ENCODE measurements at places on chromosomes 13 and 19.

GRCh38 chr13:78732445-78733017 is 73.6 kb upstream of the OBI1 start:
- no peak overlapping the region for H3K27ac ChIP-seq
- DNase-seq: no peak
- H3K4me3 ChIP-seq: no peak overlapping the region
- H3K27me3 ChIP-seq: no peaks in the 10 kb centered on the region

- no peaks in the 10 kb centered on the region for H3K36me3 ChIP-seq
- no peak overlapping the region for H3K27ac ChIP-seq
- no peaks in the 10 kb centered on the region for H3K4me1 ChIP-seq
- DNase-seq: no peak
Measured at GRCh38 chr13:77479326-77479725, 56.2 kb upstream of the SCEL start.

GRCh38 chr19:29668746-29669609 is 3.7 kb downstream of the PLEKHF1 start:
- no peaks in the 10 kb centered on the region for H3K27me3 ChIP-seq
- peak overlapping the region; percentile 91 for H3K27ac ChIP-seq
- H3K4me3 ChIP-seq: no peak overlapping the region
- H3K36me3 ChIP-seq: peaks cover 1% of the 10 kb centered on the region

DNA sequence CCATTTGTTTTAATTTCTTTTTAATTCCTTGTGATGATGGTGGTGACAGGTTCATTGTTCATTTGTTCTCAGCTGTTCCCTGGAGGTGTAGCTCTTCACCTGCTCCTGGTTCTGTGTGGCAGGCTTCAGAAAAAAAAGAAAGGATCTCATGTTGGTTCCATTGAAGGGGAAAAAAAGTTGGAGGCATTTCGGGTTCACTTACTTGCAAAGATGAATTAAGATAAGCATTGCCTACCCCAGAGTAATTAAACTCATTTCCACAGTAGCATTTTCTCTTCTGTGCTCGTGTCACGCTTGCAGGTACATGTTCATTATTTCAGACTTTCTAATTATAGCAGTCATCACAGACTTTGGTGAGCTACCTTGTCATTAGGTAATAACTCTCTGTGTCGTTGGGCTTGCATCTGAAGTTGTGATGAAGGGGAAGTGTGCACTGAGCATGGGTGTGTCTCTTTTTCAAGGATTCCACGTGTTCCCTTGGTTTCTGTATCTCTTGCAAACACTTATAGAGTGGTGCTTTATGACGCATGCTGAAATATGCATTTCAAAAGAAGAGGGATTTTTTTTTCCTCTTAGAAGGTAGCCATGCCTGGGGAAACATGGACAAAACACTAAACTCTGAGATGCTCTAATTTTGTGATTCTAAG is 69.1 kb downstream of the MTUS2 start:
- no peak for DNase-seq
- H3K27me3 ChIP-seq: no peaks in the 10 kb centered on the region
- H3K36me3 ChIP-seq: no peaks in the 10 kb centered on the region
- no peaks in the 10 kb centered on the region for H3K4me1 ChIP-seq
- no peak overlapping the region for H3K27ac ChIP-seq

GRCh38 chr19:50759886-50760285 is 10.4 kb upstream of the GPR32 start:
- DNase-seq: no peak
- no peaks in the 10 kb centered on the region for H3K27me3 ChIP-seq
- no peaks in the 10 kb centered on the region for H3K36me3 ChIP-seq
- no peaks in the 10 kb centered on the region for H3K4me1 ChIP-seq

- H3K4me3 ChIP-seq: peak overlapping the region; percentile 100
- no peaks in the 10 kb centered on the region for H3K36me3 ChIP-seq
- peak overlapping the region; percentile 100 for H3K27ac ChIP-seq
- H3K4me1 ChIP-seq: peaks cover 49% of the 10 kb centered on the region
- DNase-seq: peak; percentile 89
Measured at GRCh38 chr19:2049741-2050348, 1.2 kb downstream of the MKNK2 start.

- no peak overlapping the region for H3K4me3 ChIP-seq
- no peak overlapping the region for H3K27ac ChIP-seq
- H3K27me3 ChIP-seq: no peaks in the 10 kb centered on the region
- no peaks in the 10 kb centered on the region for H3K4me1 ChIP-seq
Measured at GRCh38 chr19:6750062-6750461, 10.6 kb downstream of the TRIP10 start.

Measured in prostate gland (tissue), 2 donors.